CD8-positive, alpha-beta memory T cell (primary cell): ENCODE measurements at places on chromosomes 4 and X. TPM values are rescaled to one million over a fixed set of nuclear protein-coding genes. Genes with fewer than 3 reads are reported as not detected.

GRCh38 chr4:122671919-122672490, 51.1 kb upstream of the IL21 start:
- H3K36me3 ChIP-seq = no peaks in the 10 kb centered on the region
- no peaks in the 10 kb centered on the region for H3K27me3 ChIP-seq

DNA sequence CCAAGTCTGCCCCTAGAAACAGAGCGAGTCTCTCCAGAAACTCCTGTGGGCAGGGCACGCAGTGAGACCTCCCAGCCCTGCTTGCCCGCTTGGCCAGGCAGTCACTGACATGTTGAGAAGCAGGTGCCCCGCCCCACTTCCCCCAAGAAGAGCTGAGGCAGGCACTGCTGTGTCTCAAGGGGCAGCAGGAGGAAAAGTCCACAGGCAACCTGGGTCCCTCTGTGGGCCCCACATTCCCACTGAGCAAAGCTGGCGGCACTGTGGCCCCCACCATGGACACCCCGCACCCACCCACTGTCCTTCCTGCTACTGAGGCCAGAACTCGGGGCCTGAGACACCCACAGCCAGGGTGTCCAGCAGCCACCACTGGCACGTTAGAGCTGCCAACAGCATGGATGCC, 137.3 kb upstream of the NKX1-1 start:
- H3K4me1 ChIP-seq = peaks cover 14% of the 10 kb centered on the region
- H3K27me3 ChIP-seq = no peaks in the 10 kb centered on the region
- H3K4me3 ChIP-seq = no peak overlapping the region
- no peaks in the 10 kb centered on the region for H3K36me3 ChIP-seq
- no peak overlapping the region for H3K27ac ChIP-seq
- no peak for DNase-seq

- peaks cover 8% of the 10 kb centered on the region for H3K4me1 ChIP-seq
- H3K27me3 ChIP-seq = no peaks in the 10 kb centered on the region
- no peak for DNase-seq
- no peak overlapping the region for H3K4me3 ChIP-seq
- no peaks in the 10 kb centered on the region for H3K36me3 ChIP-seq
Observed at GRCh38 chrX:10009741-10010140, 42.6 kb downstream of the CLDN34 start.

DNA sequence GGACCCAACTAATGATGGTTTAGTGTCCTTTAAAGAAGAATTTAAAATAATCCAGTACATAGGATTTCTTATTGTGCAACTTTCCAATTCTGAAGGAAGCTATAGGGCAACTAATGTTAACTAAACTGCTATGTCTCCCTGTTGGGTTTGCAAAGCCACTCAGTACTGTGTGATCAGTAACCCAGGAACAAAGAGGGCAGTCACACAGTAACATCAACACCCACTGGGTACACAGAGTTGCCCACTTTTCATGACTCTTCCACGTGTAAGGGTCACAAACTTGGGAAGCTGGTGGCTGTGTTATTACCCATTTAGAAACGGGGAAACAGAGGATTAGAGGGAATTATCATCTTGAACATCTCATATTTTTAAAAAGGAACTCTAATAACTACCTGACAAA, 555.0 kb upstream of the DIPK2B start:
- H3K4me3 ChIP-seq = no peak overlapping the region
- DNase-seq = no peak
- peaks cover 67% of the 10 kb centered on the region for H3K4me1 ChIP-seq
- no peaks in the 10 kb centered on the region for H3K27me3 ChIP-seq
- H3K36me3 ChIP-seq = no peaks in the 10 kb centered on the region

- no peaks in the 10 kb centered on the region for H3K27me3 ChIP-seq
- DNase-seq = no peak
- no peak overlapping the region for H3K4me3 ChIP-seq
- H3K36me3 ChIP-seq = no peaks in the 10 kb centered on the region
- no peaks in the 10 kb centered on the region for H3K4me1 ChIP-seq
Observed at GRCh38 chrX:63657821-63658220, 127.2 kb downstream of the ARHGEF9 start.

G6PD gene
- total RNA-seq = 116 TPM

ERAS gene
- total RNA-seq = not detected

DNA sequence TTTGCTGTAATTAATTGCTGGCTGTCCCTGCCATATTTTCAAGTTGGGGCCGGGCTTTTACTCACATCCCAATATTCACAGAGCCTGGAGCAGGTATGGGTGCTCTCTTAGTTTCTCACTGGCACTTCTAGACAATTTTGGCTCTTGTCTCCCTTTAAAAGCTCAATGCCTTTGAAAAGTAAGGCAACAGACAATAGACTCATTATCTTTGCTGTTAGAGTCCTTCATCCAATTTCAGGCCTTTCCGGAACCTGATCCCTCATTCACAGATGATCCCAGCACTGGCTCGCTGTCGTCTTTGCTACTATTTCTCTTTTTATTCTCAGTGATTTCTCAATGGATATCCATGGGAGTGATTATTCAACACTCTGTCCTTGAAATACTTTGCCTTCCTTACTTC, 6.7 kb downstream of the ARSJ start:
- no peaks in the 10 kb centered on the region for H3K27me3 ChIP-seq
- H3K4me3 ChIP-seq = no peak overlapping the region
- H3K36me3 ChIP-seq = no peaks in the 10 kb centered on the region
- no peak overlapping the region for H3K27ac ChIP-seq
